Stimulated activated memory B cell treated with anti-CD40 and anti-IgM and Interleukin-4, amounts not matched to agents 10 μg/mL and 1 μg/mL and 100 μg/mL, for 72 hours (primary cell): ENCODE measurements at places on chromosomes 7 and 10.

DNA sequence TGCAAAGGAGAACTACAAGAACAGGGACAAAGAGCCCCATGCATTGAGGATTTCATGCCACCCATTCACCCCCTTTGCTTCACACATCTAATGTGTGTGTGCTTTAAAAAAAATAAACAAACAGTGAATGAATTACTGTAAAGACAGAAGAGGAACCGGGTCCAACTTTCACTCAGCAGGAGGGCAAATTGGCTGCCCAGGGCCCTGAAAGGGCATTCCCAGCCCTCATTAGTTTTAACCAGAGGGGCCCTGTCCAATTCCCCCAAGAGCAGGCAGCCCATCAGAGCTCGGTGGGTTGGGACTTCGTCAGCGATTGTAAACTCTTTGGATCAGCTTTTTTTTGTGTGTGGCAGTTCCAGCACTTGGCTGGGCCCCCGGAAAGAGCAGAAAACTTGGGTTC lies 73.6 kb upstream of the PDZD8 start:
- H3K4me3 ChIP-seq: no peak overlapping the region
- peaks cover 17% of the 10 kb centered on the region for H3K27me3 ChIP-seq
- ATAC-seq: no peak
- H3K4me1 ChIP-seq: no peaks in the 10 kb centered on the region

DNA sequence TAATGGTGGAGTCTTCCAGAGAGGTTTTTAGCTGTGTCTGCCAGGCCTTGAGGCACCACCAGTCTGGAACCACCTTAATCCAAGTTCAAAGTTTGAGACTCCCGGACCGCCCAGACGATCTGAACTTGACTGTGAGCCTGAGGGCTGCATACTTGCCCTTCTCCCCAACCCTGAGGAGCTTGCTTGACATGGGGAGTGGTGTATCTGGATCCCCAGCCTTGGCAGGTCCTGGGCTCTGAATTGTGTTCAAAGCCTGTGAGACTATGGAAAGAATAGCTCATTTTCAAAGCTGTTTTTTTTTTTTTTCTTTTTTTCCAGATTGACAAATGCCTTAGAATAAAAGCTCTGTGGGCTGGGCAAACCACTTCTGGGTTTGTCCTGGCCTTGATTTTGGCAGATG lies 22.3 kb upstream of the CAMK1D start:
- H3K36me3 ChIP-seq: no peaks in the 10 kb centered on the region
- ATAC-seq: no peak
- peaks cover 22% of the 10 kb centered on the region for H3K4me1 ChIP-seq
- H3K27ac ChIP-seq: no peak overlapping the region

DNA sequence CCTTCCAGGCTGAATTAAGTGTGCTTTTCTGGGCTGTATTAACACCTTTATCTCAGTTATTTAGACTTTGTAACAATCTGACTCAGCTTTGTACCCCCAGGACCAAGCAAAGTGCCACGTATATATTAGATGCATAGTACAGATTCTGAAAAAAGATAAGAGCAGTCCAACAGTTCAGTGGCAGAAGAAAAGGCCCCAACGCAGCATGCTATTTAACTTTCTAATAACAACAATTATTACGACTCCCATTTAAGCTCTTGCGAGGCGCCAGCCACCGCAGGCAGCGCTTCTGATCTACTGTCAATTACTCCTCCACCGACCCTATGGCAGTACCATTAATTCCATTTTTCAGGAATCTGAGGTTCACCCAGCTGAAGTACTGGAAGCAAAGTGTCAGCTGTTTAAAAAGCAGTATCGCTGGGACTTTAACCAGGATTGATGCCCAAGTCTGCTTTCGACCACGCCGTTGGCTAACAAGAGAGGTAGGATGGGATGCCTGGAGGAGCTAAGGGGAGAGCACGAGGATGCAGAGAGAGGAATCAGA lies 638 bp downstream of the LIPA start:
- peak overlapping the region; percentile 95 for H3K4me3 ChIP-seq
- peak overlapping the region; percentile 69 for H3K27ac ChIP-seq
- peaks cover 32% of the 10 kb centered on the region for H3K4me1 ChIP-seq

GRCh38 chr10:1284076-1284475 lies 227.9 kb downstream of the WDR37 start:
- no peak overlapping the region for H3K4me3 ChIP-seq
- no peaks in the 10 kb centered on the region for H3K36me3 ChIP-seq
- ATAC-seq: no peak
- peaks cover 8% of the 10 kb centered on the region for H3K4me1 ChIP-seq
- H3K27ac ChIP-seq: no peak overlapping the region
- peaks cover 21% of the 10 kb centered on the region for H3K27me3 ChIP-seq

DNA sequence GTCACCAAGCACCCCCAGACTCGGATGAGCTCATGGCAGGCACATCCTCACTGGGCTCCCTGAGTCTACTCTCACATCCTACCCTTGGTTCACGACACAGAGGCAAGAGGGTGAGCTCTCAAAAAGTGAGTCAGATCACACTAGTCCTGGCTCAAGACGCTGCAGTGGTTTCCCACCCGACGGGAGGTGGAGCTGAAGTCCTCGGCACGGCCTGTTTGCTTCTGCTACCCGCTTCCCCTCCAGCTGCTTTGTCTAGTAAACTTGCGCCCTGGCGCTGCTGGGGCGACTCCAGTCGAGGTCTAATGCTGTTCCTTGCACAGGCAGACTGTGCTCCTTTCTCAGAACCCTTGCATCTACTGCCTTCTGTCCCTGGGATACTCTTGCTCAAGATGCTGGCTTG lies 13.5 kb upstream of the SFMBT2 start:
- H3K4me1 ChIP-seq: peaks cover 6% of the 10 kb centered on the region
- peak; percentile 76 for ATAC-seq
- no peak overlapping the region for H3K4me3 ChIP-seq
- H3K27ac ChIP-seq: peak overlapping the region; percentile 4
- H3K27me3 ChIP-seq: no peaks in the 10 kb centered on the region
- H3K36me3 ChIP-seq: no peaks in the 10 kb centered on the region

- no peak overlapping the region for H3K27ac ChIP-seq
- ATAC-seq: peak; percentile 50
- H3K27me3 ChIP-seq: peaks cover 16% of the 10 kb centered on the region
- no peaks in the 10 kb centered on the region for H3K36me3 ChIP-seq
These were observed 425.7 kb upstream of the NFE2L3 start for GRCh38 chr7:25726170-25726780.

DNA sequence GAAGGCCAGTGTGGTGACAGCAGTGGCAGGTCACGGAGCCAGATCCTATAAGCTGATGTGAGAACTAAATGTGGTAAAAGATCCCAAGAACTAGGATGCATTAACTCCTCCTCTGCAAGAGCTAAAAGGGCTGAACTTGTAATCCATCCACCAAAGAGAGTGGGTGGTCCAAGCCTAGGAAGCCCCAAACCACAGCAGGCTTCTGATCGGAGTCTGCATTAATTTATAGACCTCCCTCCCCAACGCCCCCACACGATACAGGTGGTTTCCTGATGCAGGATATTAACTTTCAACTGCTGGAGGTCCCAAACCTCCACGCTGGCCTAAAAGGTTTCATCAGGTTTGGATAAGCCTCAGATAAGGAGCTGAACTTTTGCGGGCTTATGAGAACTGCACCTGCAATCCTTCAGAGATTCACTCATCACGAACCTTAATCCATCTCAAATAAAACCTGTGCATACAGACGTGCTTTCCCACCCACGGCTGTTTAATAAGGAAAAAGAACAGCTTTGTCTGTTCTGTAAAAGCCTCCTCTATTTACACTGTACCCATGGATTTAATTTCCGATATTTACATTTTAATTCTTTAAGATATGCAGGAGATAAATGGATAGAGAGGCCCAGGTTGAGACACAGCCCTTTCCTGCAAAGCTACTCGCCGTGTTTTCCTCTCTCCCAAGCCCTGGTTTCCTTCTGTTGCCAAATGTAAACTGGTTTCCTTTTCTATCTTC lies 74.9 kb downstream of the GFRA1 start:
- H3K27me3 ChIP-seq: no peaks in the 10 kb centered on the region
- no peak for ATAC-seq
- no peaks in the 10 kb centered on the region for H3K36me3 ChIP-seq
- H3K27ac ChIP-seq: no peak overlapping the region
- no peak overlapping the region for H3K4me3 ChIP-seq
- H3K4me1 ChIP-seq: no peaks in the 10 kb centered on the region

GRCh38 chr7:46452561-46453135 lies 531.6 kb upstream of the IGFBP3 start:
- no peaks in the 10 kb centered on the region for H3K4me1 ChIP-seq
- H3K27ac ChIP-seq: no peak overlapping the region
- H3K36me3 ChIP-seq: no peaks in the 10 kb centered on the region
- H3K27me3 ChIP-seq: no peaks in the 10 kb centered on the region
- no peak overlapping the region for H3K4me3 ChIP-seq

- H3K4me3 ChIP-seq: no peak overlapping the region
- no peaks in the 10 kb centered on the region for H3K4me1 ChIP-seq
- ATAC-seq: no peak
- H3K36me3 ChIP-seq: peaks cover 43% of the 10 kb centered on the region
These were observed 37.5 kb upstream of the CYP26C1 start for GRCh38 chr10:93023013-93023650.

GRCh38 chr10:94443549-94443948 lies 41.2 kb downstream of the TBC1D12 start:
- no peak for ATAC-seq
- H3K36me3 ChIP-seq: peaks cover 10% of the 10 kb centered on the region
- H3K27me3 ChIP-seq: no peaks in the 10 kb centered on the region
- H3K27ac ChIP-seq: no peak overlapping the region
- H3K4me3 ChIP-seq: no peak overlapping the region

- no peaks in the 10 kb centered on the region for H3K36me3 ChIP-seq
- peaks cover 19% of the 10 kb centered on the region for H3K27me3 ChIP-seq
- H3K4me1 ChIP-seq: no peaks in the 10 kb centered on the region
- H3K4me3 ChIP-seq: no peak overlapping the region
- no peak for ATAC-seq
These were observed 26.8 kb downstream of the STRA8 start for GRCh38 chr7:135260470-135260869.

DNA sequence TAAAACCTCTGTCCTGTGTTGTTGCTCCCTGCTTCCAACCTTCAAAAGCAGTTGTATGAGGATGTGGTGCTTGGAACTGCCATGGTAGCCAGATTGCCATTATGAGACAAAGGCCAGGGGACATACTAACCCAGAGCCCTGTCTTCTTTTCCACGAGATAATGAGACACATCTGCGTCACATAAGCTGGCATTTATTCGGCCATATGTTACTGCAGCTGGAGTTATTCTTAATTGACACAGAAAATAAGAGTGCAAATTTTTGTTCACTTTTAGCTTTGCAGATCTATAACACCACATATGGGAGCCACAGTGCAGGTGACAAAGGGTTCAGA lies 15.5 kb upstream of the PDLIM1 start:
- H3K4me3 ChIP-seq: no peak overlapping the region
- no peak overlapping the region for H3K27ac ChIP-seq
- H3K36me3 ChIP-seq: no peaks in the 10 kb centered on the region
- no peak for ATAC-seq

DNA sequence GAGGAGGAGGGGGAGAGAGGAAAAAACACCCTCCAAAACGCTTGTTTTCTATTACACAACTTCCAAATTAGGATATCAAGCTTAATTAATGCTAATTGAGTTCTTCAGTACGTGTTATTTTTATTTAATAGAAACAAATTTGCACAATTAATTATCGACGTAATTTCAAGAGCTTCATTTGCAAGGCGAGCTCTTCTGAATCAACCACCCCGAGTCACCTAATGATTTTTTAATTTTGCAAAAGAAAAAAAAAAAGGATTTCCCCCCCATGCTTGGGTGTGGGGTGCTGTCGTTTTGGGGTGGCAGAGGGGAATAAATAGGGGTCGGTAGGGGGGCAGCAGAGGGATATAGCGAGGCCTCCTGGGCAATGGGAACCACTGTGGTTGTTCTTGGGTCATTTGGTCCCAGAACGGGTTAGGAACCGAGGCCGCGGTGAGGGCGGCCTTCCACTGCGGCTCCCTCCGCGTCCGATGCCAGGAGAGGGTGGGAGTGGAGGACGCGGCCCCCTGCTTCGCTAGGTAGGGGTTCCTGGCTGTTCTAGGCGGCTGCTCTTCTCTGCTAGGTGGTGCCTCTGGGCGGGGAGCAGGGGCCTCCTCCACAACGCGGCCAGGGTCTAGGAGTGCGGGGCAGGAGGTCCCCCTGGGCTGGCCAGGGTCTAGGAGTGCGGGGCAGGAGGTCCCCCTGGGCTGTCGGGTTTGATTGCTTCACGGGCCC lies 7.3 kb downstream of the UNCX start:
- H3K4me3 ChIP-seq: no peak overlapping the region
- no peaks in the 10 kb centered on the region for H3K36me3 ChIP-seq
- no peak for ATAC-seq
- H3K27ac ChIP-seq: no peak overlapping the region
- peaks cover 67% of the 10 kb centered on the region for H3K27me3 ChIP-seq
- no peaks in the 10 kb centered on the region for H3K4me1 ChIP-seq

DNA sequence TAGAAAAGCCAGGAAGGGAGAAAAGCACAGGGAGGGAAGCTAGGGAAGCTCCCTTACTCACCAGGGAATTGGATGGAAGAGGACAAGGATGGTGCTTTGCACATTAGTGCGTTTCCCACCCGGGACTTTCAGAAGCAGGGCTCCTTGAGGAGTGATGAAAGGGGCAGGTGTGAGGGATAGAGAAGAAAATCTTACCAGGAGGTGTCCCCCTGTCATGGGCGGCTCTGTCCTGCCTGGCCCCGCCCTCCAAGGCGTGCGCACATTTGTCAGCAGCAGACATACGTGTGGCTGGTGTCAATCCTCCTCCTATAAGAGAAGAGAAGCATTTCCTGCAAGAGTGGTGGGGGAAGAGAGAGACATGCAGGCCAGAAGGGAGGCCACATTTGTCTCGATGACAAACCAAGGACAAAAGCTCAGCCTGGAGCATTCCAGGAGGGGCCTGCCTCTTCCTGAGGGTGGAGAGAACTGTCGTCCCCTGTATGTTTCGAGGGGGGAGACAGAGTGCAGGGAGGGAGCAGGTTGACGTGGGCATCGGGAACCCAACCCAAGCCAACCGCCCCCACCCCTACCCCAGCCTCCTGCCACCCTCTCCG lies 47.4 kb upstream of the COMTD1 start:
- H3K4me3 ChIP-seq: no peak overlapping the region
- peaks cover 7% of the 10 kb centered on the region for H3K4me1 ChIP-seq
- no peak overlapping the region for H3K27ac ChIP-seq
- no peak for ATAC-seq

GRCh38 chr10:106930751-106931150 lies 233.8 kb downstream of the SORCS1 start:
- peak; percentile 37 for ATAC-seq
- H3K27me3 ChIP-seq: no peaks in the 10 kb centered on the region
- no peaks in the 10 kb centered on the region for H3K36me3 ChIP-seq
- peak overlapping the region; percentile 81 for H3K27ac ChIP-seq
